T-helper 2 cell treated with Interferon-gamma antibody and Interleukin-4, amounts not matched to agents 5 μg/mL and 100 μg/mL, for 36 hours (primary cell): ENCODE measurements at places on chromosomes 4 and X.

GRCh38 chr4:71602289-71602900 lies 181.5 kb downstream of the GC start:
- DNase-seq = no peak

GRCh38 chrX:119226446-119226845 lies 9.6 kb upstream of the PGRMC1 start:
- no peak for DNase-seq

DNA sequence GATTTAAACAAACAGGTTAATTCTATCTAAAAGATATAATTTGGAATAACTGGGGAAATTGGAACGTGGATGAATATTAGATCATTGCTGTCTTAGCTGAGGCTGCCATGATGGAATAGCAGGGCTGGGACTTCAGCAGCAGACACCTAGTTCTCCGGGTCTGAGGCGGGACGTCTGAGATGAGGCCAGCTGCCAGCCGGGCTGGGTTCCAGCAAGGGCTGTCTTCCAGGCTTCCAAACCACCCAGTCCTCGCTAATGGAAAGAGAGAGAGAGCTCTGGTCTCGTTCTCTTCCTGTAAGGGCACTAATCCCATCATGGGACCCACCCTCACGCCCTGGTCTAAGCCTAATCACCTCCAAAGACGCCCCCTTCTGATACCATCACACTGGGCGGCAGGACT lies 85.7 kb downstream of the ADRA2C start:
- no peak for DNase-seq

GRCh38 chrX:47283015-47283771 lies 50.4 kb downstream of the USP11 start:
- DNase-seq = no peak

DNA sequence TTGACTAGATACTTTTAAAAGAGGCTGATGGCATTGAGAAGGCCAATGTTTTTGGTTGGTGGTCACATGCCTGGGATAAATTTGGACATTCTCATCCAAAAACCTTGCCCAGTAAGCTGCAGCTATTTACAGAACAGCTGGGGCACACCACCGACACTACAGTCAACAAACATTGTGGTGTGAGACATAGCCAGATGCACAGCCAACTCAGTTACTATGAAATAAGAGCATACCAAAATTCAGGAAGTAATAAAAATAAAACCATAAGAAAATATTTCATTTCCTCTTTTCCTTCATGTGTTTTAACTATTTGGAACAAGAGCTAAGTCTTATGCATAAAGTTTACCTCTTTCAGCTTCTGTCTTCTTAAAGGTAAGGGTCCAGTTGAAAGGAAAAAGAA lies 8.8 kb downstream of the PPM1K start:
- no peak for DNase-seq

- no peak for DNase-seq
Measured at GRCh38 chr4:164261831-164262230, 492.1 kb upstream of the SMIM31 start.

GRCh38 chr4:26108054-26108453 lies 194.0 kb downstream of the SMIM20 start:
- no peak for DNase-seq

DNA sequence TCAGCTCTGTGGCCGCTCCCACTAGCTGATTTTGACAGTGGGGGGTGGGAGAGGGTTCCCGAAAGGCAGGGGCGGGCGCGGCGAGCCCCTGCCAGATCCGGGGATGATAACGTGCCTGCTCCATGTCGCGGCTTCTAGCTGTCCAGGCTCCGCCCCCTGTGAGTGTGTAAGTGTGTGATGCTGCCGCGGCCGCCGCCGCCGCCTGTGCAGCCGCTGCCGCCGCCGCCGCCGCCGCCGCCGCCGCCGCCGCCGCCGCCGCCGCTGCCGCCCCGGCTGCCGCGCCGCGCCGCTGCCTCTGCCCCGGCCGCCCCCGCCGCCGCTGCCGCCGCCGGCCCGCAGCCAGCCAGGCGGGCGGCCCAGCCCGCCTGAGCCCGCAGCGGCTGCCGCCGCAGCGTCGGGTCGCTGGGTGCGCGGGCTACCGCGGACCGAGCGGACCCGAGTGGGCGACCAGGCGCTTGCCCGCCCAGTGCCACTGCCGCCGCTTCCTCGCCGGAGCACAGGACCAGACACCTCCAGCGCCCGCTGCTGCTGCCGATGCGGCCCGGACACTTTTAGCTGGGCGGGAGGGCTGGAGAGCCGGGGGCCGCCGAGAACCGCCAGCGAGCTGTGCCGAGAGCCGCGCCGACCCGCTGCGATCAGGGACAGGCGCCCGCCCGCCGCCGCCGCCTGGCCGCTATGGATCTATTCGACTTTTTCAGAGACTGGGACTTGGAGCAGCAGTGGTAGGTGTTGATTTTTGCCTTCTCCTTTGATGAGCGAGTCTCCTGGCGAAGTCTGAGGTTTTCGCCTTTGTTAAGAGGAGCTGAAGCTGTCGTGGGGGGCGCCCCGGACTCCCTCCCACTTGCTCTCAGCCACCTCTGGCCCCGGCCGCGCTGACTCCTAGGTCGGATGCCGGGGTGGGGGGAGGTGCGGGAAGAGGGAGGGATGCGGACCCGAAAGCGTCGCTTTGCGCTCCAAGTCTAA lies at the start of gene AFF2:
AFF2 (plus strand) TSS at position 195 of the 963 bp plus-strand sequence; CDS start at position 676, 481 bp downstream.
- DNase-seq = peak; percentile 23

DNA sequence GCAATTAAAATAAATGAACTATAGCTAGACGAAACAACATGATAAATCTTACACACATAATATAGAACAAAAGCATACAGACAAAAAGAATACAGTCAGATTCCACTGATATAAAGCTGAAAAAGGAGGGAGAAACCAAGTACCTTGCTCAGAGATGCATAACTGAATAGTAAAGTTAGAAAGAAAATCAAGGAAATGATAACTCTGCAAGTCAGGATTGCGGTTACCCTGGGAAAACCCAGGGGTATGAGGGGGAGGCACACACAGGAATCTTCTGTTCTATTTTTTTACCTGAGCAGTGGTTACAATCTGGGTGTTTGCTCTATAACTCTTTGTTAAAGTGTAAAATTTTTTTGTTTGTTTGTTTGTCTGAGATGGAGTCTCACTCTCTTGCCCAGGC lies 209.1 kb downstream of the CBR4 start:
- DNase-seq = no peak

- no peak for DNase-seq
Measured at GRCh38 chrX:7552760-7553159, 290.2 kb upstream of the VCX start.

DNA sequence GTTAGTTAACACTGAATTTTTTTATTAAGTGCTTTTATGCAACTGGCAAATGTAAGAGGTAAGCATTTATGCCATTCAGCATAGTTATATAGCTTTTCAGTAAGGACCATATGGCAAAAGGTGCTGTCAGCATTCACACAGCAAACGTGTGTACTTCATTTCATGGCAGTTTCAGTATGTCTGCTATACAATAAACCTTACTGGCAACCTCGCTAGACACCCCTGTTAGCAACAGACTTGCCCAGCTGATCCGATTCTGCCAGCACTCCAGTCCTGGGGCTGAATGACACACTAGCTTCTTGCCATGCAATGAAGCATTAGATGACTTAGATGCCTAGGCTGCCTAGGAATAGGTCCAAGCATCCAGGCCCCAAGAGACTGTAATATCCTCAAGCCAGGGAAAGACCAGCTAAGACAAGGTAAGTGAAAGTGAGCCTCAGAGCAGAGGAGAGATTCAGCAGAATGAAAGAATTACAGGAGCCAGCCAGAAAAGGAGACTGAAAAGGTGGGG lies 47.3 kb upstream of the DOCK11 start:
- no peak for DNase-seq

DNA sequence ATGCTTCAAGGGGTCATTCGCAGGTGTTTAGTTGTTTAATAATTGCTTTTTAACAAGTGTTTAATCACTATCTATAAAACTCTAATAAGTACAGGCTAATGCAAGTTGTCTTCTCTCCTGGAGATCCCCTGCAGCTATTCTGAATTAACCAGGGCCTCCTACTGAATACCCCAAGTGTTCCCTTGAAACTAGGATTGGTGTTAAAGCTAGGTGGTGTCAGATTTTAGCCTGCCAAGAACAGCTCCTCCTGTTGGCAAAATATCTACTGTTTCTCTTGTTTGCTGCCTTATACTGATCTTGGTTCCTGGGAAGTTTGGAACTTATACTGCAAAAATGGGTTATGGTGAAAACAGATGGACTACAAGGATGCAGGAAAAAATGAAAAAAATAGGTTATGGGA lies 26.1 kb upstream of the TMEM154 start:
- DNase-seq = no peak

- DNase-seq = no peak
Measured at GRCh38 chrX:26442340-26442739, 226.4 kb downstream of the MAGEB5 start.

DNA sequence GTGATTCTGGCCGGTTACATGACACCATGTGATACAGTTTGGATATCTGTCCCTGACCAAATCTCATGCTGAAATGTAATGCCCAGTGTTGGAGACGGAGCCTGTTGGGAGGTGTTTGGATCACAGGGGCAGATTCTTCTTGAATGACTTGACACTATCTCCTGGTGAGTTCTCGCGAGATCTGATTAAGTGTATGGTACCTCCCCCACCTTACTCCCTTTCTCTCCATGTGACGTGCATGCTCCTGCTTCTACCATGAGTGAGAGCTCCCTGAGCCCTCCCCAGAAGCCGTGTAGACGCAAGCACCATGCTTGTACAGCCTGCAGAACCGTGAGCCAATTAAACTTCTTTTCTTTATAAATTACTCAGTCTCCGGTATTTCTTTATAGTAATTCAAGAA lies 23.6 kb downstream of the CPE start:
- DNase-seq = no peak

- no peak for DNase-seq
Measured at GRCh38 chr4:76596713-76597112, 161.7 kb downstream of the SHROOM3 start.

DNA sequence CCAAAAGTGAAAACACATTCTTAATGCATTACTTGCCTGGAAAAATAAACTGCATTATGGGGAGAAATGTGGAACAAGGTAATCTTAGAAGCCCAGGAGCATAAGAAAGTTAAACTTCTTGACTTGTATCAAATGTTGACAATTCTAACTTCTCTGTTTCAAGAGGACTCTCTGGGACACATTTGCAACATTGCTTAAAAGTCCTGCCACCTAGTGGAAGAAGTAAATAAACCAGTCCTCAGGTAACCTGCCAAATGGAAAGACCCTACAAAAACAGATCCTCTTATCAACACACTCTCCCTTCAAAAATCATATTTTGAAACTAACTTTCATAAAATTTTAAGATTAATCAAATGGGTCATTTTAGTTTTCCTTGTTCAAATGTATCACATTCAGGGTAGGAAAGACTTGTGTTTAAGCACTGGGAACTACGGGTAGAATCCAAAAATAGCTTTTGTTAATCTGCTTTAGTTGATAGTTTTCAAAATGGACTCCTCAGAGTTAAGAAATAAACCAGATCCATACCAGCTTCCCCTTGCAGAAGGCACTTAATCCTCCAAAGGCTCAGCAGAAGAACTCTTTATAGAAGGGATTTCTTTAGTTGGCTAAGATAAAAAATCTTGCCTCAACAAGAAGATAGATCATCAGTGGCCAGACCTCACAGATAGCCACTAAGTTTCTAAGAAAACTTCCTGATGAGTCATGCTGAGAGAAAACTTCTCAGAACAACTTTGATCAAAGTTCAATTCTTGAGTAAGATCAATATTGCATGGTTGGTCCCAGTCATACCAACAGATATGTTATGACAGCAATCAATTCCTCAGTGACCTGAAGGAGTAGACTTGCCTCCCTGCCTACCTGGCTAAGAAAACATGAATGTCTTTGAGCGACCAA lies 141.7 kb downstream of the HHIP start:
- no peak for DNase-seq

DNA sequence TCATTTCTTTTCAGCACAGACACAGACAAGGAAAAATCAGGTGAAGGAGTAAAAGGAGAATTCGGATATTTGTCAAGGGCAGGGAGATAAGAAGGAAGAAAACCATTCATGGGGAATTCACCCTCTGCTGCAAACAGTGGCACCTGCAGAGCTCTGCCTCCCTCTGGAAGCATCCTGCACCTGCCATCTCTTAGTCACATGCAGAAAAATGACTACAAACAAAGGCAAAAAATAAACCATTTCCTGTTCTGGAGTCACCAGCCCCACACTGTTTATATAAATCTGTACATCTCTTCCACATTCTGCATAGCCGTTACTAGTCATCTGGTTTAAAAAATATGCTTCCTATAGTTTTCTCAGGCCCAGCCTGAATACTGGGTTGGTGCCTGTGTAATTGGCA lies 205.3 kb downstream of the ARAP2 start:
- DNase-seq = no peak

DNA sequence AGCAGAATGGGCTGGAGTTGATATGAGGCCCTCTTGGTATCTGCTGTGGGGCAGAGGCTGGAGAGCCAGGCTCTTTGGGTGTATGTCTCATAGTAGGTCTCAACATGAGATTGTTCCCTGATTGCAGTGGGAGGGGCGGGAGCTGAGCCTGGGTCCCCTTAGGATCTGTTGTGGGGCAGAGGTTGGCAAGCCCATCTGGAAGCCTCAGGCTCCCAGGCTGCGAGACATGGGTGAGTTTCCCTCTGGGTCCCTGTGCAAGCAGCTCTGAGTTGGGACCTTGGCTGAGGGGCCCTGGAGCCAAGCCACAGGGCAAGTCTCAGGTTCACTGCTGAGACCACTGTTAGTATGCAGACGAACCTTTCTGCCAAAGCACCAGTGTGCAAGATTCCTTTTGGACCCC lies 201.9 kb downstream of the ARHGAP10 start:
- no peak for DNase-seq

GRCh38 chrX:54237014-54237413 lies 54.0 kb upstream of the FAM120C start:
- no peak for DNase-seq

GRCh38 chrX:155876704-155877103 lies 4.4 kb upstream of the VAMP7 start:
- no peak for DNase-seq

DNA sequence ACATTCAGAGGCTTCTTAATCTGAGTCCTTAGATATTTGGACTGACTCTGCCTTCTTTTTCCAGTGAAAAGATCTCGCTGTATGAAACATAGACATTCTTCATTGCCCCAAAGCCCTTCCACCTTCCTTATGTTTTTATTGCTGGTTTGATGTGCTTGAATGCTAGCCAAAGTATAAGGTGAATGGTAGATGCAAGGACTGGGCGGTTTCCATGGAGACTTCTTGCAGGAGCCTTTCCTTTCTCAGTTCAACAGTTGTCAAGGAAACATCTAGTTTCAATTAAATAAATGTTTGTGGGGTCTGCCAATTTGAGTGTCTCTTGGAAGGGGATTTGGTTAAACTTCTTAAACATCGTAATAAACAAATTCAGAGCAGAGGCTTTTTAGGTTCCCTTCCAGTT lies 46.0 kb downstream of the REPS2 start:
- DNase-seq = no peak
